ENCODE measurements at places on chromosomes 13 and 19.

- no peak for DNase-seq
Observed at GRCh38 chr19:45777395-45777961, 4.8 kb downstream of the DMPK start.

- no peak for DNase-seq
Observed at GRCh38 chr19:23393121-23393520, 2.1 kb downstream of the ZNF91 start.

DNA sequence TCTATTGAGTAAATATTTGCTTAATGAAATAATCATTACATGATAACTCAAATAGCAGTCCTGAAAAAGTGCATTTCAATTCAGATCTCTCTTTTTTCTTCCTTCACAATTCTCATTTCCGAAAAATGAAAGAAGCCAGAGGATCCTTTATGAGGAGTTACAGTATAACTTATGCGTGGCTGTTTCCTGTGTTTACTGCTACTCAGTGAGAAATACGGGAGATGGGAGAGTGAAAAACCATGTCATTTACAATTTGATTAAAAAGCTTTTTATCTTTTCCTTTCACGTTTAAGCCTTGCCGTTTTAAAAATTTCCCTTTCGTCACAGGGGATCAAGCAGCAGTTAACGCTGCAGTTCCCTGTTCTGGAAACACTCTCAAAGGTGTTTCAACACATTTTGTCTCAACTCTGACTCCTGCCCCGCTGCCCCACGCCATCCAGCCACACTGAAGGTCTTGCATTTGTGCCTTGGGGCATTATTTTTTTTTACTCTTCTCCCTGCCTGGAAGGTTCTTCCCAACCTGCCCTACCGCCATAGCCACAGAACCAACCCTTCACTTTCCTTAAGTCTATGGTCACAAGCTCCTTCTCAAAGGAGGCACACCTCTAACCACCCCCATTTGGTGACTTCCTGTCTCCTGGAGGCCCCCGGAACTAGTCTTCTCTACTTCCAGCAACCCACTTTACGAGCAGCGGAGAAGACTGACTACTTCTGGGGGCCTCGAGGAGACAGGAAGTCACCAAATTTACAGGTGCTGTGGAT, 17.0 kb downstream of the KL start:
- no peak for DNase-seq

DNA sequence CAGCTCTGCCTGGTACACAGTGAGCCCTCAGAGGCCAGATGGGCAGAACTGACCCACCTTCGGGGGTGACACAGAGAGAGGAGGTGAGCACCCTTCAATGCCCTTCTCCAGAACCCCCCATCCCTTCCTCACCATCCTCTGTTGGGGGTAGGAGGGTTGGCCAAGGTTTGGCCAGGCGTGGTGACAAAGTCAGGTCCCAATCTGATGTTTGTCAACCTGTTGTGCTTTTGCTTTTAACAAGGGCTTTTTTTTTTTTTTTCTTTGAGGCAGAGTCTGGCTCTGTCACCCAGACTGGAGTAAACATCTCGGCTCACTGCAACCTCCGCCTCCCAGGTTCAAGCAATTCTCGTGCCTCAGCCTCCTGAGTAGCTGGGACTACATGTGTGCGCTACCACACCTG, 7.3 kb downstream of the PTGIR start:
- DNase-seq: no peak

- DNase-seq: no peak
Observed at GRCh38 chr13:27125357-27126282, 46.0 kb downstream of the USP12 start.

Measured in activated naive CD4-positive, alpha-beta T cell (primary cell).